ENCODE measurements at places on chromosomes 13 and 19.

DNA sequence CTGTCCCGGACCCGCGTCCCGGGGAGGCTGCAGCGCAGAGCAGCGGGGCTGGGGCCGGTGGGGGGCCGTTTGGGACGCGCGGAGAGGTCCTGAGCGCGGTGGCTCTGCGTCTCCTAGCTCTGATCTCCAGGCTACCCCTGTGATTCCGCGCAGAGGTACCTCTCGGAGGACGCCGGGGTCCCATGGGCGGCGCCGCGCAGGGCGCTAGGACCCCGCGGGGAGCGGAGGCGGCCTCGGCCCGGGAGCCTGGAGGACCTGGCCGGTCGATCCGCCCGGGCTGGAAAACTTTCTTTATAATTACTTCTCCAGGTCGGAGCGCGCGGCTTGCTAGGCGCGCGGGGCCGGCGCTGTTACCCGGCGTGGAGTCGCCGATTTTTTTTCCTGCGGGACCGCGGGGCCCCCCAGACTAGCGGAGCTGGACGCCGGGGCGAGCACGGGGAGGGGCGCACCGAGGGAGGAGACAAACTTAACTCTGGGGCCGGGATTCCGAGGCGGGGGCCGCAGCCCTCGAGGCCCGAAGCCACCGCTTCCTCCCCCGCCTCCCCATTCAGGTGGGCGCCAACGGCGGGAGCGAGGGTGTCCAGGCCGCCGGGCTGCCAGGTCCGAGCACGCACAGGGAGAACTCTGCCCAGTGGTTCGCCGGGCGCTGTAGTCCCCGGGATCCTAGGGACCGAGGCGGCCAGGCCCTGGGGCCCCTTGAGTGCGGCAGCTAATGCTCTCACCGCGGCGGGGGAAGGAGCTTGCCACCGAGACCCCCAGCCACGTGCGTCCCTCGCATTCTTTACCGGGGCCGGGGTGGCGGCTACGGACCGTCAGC is 848 bp upstream of the CEBPA start:
- DNase-seq = peak; percentile 15

DNA sequence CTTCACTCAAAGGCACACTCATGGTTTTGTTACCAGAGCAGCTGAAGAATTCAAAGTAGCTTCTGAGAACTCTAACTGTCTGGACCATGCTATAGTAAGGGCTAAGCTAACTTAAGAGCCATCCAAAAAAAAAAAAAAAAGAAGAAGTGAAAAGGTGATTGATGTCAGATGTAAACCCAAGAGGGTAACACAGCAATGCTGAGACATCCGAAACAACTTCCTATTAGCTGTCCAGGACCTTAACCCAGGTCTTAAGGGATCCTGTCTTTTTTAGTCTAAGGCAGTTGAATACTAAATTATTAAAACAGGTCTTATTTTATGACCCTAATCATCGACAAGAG is 11.2 kb upstream of the RAB20 start:
- no peak for DNase-seq

- peak; percentile 30 for DNase-seq
These were observed 122.3 kb downstream of the B3GLCT start for GRCh38 chr13:31322026-31322425.

- peak; percentile 90 for DNase-seq
These were observed 18.6 kb upstream of the POSTN start for GRCh38 chr13:37617173-37617572.

DNA sequence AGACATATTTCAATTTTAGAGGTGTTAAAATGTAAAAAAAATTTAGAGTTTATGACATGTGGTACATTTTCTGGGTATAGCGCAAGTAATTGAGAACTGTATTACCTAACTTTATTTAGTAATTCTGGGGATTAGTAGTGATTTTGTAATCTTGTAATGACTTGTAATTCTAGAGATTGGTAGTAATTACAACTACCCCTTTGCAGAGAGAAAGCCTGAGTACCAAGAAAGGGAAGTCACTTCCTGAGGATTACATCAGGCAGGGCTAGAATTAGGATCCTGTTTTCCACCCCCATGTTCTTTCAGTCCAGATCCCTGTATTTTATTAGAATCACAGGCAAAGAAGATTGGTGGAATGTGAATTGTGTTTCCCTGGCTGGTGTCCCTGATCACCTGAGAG is 274.9 kb downstream of the KCNRG start:
- no peak for DNase-seq

GRCh38 chr19:14405380-14405757 is 13.8 kb downstream of the DDX39A start:
- DNase-seq = no peak

- no peak for DNase-seq
These were observed 22.5 kb downstream of the GATAD2A start for GRCh38 chr19:19427944-19428343.

GRCh38 chr19:2977746-2978138 is 378 bp downstream of the TLE6 start:
- no peak for DNase-seq

GRCh38 chr13:51258612-51259548 is 36.7 kb downstream of the FAM124A start:
- peak; percentile 18 for DNase-seq

DNA sequence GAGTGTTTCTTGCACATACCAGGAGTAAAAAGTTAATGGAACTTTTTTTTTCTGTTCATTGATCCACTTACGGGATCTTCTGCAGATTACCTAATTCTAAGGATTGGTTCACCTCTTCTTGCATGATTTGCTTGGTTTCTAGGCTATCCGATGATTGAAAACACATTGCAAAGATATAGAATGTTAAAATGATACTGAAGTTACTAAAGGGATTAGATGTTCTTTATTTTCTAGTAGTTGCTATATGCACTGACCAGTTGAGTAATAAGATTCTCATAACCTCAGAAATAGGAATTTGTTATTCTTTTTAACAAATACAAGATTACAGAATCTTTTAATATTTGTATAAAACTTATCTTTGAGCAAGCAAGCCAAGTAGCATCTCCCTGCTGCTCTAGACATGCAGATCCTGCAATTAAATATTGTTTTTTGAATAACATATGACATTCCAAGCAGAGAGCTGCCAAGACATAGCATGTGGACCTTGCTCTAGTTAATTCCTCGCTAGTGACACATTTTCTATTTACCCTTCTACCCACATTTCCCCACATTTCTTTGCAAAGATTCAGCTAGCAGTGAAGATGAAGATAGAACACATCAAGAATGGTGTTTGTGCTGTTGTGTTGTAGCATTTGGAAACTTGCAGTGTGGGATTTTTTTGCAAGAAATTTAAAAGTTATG is 51.7 kb upstream of the RNF113B start:
- DNase-seq = no peak

DNA sequence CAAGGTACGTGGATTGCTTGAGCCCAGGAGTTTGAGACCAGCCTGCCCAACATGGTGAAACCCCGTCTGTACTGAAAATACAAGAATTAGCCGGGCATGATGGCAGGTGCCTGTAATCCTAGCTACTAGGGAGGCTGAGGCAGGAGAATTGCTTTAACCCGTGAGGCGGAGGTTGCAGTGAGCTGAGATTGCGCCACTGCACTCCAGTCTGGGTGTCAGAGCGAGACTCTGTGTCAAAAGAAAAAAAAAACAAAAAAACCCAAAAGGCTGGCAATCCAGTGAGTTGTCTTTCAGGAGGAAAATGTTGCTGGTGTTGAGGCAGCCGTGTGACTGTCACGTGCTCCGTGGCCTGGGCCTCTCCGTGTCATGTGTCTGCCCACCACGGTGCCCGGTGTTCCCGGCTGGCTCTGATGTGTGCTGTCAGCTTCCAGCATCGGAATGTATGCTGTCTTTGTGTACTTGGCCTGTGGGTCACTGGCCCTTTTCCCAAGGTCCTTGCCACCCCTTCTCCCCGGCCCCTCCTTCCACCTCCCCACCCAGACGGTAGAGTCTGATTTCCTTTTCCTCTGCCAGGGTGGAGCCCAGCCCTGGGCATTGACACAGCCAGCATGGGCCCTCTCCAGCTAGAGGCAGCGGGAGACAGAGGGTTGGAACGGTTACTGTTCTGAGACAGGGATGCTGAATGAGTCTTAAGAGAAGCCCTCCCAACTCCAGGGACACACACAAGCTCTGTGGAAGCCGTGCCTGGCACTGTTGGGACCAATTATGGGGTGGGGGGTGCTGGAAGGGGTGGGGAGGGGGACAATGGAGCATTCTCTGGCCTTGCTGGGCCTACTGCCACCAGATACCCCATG is 7.2 kb upstream of the TUBB4A start:
- no peak for DNase-seq

- DNase-seq = no peak
These were observed 183.0 kb downstream of the DCT start for GRCh38 chr13:94296471-94296870.

- no peak for DNase-seq
These were observed 164.4 kb downstream of the EFNB2 start for GRCh38 chr13:106371024-106371423.

DNA sequence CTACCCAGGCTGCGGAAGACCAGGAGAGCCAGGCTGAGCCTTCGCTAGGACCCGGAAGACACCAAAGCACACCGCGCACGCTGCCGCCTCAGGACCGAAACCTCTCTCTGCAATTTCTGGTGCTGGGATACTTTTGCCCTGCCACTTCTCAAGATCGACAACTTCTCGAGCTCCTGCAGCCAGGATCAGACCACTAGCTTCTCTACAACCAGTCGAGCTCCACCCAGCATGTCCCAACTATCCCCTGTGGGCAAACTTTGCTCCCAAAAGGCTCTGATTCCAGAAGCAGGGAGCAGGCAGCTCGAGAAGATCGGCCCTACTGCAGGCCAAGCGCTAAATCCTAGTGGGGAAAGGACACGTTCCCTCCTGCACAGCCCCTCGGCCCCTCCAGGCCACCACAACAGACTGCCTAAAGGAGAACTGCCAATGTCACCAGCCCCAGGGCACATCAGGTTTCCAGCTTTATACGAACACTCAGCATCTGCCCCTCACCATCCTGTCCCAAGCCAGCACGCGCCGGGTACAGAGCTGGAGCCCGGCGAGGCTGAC is 979 bp downstream of the AKAP8 start:
- peak; percentile 47 for DNase-seq

DNA sequence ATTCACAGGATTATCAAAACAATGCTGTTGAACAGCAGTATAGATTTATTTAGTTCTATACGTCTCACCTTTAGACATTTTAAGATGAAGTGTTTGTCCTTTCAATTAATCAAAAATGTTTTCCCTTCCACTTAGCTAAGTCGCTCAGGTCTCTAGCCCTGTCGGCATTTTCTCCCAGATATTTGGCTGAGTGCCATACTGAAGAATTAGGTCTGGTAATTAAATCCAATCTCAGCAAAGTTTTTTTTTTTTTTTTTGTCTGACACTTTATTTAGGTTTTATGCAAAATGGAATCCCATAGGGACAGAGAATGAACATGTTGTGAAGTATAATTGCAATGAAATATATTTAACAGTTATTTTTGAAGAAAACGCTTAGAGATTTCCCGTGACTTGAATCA is 44.1 kb downstream of the RFC3 start:
- no peak for DNase-seq

DNA sequence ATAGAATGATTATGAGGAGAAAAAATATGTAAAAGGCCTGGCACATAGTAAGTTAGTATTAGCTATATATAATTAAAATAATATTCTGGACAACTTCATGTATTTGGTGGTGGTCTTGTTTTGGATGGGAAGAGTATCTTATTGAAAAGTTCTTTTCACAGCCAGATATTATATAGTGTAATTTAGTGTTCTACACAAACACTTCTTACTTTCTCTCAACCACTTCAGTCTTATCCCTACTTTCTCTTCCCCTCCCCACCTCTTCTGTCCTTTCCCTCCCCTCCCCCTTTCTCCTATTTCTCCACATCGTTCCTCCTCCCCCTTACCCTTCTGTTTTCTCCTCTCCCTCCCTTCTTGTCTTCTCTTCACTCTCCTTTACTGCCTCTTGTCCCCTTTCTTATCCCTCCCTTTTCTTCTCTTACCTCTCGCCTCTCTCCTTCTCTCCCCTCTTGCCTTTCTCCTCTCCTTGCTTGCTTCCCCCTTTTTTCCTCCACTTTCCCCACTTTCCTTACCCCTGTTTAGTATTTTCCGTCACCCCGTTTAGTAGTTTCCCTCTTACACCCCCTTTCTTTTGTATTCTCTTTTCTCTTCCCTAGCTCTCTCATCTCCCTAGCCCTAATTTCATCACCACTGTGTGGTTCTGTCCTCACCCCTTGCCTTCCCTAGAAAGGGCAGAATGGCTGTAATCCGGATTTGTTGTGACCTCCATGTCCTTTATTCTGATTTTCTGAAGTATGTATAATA is 107.2 kb upstream of the MLNR start:
- no peak for DNase-seq

- DNase-seq = no peak
These were observed 545 bp downstream of the NACC1 start for GRCh38 chr19:13118424-13119193.

DNA sequence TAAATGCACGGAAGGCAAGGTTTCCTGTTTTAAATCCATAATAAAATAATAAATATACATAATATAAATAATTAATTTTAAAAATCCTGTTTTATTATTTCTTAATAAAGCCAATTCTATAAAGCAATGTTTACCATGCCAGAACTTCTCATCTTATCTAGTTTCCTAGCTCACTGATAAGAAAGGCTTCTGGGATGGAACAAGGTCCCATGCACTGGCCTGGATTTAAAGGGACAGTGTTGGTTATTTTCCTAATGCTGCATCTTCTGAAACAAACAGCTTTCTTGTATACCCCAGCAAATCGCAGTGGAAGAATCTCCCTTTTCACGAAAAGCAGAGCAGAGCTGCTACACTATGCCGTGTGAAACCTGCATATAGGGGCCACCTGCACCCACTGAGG is 68.8 kb downstream of the LNX2 start:
- no peak for DNase-seq

DNA sequence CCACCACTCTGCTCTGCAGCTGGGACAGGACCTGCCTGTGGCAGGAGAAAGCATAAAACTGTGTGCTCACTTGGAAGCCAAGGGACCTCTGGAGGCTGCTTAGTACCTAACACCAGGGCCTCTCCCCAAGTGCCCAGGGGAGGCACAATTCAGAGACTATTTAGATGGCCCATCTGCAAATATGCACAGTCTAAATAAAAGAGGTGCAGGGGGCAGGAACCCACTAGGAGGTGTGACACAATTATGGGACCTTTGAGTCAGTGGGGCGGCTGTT is 32.6 kb upstream of the EPHX3 start:
- no peak for DNase-seq

- no peak for DNase-seq
These were observed 9.5 kb upstream of the SHKBP1 start for GRCh38 chr19:40567040-40567749.

GRCh38 chr13:21039097-21039800 is 22.1 kb downstream of the LATS2 start:
- no peak for DNase-seq

DNA sequence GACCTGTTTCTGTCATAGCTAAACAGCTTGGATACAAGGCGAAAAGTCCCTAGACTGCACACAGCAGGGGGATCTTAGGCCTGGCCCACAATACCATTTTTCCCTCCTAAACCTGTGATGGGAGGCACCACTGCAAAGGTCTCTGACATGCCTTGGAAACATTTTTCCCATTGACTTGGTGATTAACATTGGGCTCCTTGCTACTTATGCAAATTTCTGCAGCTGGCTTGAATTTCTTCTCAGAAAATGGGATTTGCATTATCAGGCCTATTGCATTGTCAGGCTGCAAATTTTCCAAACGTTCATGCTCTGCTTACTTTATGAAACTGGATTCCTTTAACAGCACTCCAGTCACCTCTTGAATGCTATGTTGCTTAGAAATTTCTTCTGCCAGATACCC is 136.2 kb upstream of the TSHZ3 start:
- no peak for DNase-seq
